ENCODE measurements at places on chromosomes 5 and 9.

- DNase-seq: peak; percentile 89
Observed at GRCh38 chr9:81686614-81687520, 2.5 kb downstream of the TLE1 start.

DNA sequence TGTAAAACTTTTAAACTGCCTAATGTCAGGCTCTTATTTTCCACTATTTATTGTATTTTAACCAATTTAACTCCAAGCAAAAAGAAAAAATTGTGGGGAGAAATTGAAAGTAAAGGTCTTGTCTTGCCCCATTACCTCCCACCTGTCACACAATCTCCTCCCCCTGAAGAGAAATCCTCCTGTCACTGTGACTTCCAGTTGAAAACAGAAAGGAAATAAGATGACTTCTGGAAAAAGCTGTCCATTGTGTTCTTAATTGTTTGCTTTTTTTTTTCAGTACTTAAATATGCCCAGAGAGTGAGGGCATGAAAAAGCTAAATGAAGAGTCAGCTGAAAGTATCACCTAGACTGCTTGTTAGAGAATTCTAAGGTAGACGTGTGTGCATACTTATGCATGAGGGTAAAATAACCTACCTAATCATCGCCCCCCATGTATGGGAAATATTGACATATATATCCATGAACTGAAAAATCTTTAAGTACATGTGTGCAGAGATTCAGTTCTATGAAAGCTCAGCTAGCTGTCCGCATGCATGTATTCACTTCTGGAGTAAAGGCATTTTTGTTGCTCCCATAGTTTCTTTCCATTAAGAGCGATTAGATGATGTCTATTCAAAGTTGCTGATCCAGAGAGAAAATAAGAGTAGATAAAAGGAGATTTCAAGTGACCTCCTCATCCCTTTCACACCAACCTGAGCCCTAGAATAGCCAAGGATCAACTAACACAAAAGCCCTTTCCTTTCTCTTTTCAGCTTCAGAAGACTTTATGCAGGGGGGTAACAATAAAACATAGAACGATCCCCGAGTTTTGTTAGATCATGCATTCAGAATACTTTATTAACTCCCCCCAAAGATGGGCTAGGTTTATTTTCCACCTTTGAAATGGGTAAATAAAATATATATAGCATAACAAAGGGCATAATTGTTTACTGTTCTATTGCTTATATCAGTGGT is 5.3 kb downstream of the NR2F1-AS1 start:
- no peak for DNase-seq

- peak; percentile 25 for DNase-seq
Observed at GRCh38 chr9:94918038-94918753, 191.7 kb downstream of the AOPEP start.

GRCh38 chr9:96219026-96219899 is 82.7 kb downstream of the HSD17B3 start:
- peak; percentile 63 for DNase-seq

DNA sequence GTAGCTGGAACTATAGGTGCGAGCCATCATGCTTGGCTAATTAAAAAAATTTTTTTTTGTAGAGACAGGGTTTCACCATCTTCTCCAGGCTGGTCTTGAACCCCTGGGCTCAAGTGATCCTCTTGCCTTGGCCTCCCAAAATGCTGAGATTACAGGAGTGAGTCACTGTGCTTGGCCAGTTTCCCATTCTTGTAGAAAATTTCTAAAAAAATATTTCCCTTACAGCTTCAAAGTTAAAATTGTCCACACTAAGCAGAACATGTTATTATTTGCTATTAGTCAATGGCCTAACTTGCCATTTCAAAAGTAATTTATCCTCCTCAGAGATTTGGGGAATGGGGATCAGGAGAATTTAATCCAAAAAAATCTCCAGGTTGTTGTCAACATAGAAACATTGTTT is 40.1 kb downstream of the SLC38A9 start:
- DNase-seq: no peak

DNA sequence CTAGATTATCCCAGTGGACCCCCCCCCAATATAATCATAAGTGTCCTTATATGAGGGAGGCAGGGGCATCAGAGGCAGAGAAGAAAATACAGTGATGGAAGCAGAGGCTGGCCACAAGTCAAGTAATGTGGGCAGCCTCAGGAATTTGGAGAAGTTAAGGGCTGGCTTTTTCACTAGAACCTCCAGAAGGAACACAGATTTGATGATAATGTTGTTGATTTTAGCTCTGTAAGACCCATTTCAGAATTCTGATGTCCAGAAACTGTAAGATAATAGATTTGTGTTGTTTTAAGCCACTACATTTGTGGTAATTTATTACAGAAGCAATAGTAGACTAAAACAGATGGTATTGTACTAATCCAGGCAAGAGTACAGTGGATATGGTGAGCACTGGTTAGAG is 36.3 kb upstream of the LRRTM2 start:
- DNase-seq: no peak

GRCh38 chr5:80763873-80764647 is 109.3 kb upstream of the DHFR start:
- DNase-seq: no peak

DNA sequence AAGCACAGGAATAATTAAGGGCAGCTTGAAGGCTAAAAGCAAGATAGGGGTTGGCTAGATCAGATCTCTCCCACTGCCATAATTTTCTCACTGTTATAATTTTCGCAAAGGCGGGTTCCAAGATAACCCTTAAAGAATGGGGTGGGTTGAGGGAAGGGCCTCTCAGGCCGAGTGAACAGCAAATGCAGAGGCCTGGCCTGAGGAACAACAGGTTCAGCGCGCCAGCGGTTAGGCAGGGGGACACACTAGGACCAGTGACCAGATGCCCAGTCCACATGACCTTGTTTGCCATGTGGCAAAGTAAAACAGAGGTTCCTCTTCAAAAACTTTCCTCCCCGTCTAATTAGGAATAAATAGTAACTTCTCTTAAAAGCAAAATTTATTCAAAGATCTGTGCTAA is 1.2 kb upstream of the PHAX start:
- DNase-seq: no peak

GRCh38 chr5:133957080-133957479 is 11.3 kb downstream of the C5orf15 start:
- DNase-seq: no peak

- DNase-seq: peak; percentile 85
Observed at GRCh38 chr9:92726971-92727715, 37.5 kb downstream of the BICD2 start.

DNA sequence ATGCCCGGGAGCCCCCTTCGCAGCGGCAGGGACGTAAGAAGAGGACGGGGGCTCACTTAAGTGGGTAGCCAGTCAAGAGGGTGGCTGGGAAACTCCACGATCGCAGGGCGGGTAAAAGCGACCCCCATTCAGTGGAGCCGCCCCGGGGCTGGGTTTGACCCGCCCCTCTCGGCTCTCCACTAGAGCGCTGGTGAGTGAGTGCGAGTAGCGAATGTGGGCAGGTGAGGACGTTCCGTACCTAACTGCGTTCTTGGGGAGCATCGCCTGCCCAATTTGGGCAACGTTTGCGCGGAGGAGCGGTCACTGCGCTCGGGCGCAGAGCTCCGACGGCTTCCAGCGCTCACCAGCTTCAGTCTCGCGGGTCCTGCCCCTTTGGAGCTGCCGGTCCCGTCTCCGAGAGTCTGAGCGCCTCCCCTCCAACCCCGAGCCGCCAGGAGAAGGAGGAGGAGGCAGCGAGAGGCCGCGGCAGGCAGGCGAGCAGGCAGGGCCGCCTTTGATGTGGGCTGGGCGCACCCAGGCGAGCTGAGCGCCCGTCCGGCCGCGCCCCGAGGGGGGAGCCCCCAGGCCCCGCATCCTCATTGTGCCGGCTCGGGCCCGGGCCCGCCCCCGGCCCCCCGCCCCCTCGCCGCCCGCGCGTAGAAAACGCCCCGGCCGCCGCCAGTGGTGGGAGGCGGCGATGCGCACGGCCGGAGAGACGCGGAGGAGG is at the start of gene FGF18:
FGF18 (plus strand) TSS at position 666 of the 706 bp plus-strand sequence. CDS start 553 bp downstream, outside the sequence.
- peak; percentile 87 for DNase-seq

DNA sequence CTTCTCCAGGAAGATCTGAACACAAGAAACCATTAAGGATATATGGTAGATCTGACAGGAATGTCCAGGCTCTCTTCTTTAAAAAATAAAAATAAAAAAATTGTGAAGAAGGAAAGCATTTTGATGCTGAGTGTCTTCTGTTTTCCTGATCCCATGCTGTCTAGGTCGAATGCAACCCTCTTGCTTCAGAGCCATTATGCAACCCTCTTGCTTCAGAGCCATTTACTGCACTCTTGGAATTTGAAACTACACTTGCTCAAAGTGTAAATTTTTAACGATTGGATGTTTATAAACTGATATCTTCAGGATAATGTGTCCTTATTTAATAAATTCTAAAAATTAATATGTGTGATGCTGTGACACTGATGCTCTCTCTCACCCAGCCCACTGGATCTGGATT is 505.1 kb downstream of the DNAH5 start:
- no peak for DNase-seq

GRCh38 chr9:81759680-81760215 is 70.4 kb upstream of the TLE1 start:
- no peak for DNase-seq

DNA sequence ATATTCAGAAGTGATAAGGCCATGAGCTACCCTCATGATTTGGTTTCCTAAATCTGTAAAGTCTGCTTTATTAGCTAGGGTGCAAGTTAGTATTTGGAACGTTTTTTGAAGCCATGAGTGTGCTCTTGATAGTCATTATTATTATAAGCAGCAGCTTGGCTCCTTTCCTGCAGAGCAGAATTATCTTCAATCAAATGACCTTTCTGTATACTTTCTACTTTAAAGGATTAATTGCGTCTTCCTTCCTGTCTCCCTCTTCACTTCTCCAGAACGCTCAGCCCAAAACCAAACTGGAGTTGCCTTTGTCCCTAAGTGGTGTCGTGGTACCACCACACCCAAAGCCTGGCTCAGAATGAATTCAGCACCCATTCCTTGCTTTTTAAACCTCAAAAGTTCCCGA is 211.3 kb downstream of the ARHGAP26 start:
- DNase-seq: no peak

DNA sequence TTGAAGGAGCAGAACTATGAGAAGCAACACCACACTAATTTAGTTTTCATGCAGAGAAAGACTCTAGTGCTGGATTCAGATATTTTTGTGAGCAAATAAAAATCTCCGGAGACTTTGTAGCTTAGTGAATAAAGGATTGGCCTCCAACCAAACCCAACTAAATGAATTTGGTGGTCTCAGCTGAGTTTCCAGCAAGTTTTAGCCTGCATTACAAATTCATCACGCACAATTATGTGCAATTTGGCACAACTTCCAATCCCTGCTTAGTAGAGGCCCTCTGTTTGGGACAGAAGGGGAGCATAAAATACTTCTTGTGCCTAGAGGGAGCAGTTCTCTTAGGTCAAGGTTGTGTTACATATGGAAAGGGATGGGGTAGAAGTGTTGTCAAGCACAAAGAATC is 112.3 kb upstream of the ADAMTSL1 start:
- DNase-seq: no peak

GRCh38 chr9:133238851-133239532 is 29.9 kb upstream of the OBP2B start:
- peak; percentile 84 for DNase-seq

DNA sequence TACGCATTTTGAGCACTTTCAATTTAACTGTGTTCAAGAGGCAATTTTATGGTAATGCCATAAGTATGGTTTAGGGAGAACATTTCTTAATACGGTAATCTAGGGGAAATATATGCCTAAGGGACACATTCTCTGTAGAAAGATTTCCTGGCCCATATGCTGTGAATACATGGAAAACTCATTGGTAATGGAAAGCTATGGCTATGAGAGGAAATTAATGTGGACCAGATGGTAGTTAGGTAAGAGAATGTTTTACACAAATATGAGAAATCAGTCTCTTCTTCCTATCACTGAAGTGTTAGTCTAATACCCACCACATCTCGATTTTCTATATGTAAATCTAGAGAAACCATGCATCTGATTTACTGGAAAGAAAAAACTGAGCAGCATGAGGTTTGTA is 105.0 kb downstream of the SEMA6A start:
- no peak for DNase-seq

DNA sequence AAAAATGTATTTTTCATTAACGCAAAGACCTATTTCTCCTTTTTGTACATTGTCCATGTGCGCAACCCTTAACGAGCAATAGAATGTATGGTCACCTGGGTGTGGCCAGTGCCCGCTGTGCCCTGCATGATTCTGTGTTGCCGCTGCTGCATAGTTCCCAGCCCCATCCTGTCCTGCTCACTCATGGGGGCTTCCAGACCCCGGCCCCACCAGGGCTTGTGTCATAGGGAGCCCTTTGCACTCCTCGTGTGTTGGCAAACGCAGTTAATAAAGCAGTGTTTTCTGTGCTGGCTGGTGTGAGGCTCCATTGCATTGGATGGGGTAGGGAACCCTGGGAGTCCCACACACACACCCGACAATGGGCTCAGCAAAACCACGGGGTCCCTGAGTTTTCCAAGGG is 49.7 kb downstream of the SAR1B start:
- no peak for DNase-seq

- no peak for DNase-seq
Observed at GRCh38 chr5:6920628-6921256, 207.5 kb downstream of the TENT4A start.

DNA sequence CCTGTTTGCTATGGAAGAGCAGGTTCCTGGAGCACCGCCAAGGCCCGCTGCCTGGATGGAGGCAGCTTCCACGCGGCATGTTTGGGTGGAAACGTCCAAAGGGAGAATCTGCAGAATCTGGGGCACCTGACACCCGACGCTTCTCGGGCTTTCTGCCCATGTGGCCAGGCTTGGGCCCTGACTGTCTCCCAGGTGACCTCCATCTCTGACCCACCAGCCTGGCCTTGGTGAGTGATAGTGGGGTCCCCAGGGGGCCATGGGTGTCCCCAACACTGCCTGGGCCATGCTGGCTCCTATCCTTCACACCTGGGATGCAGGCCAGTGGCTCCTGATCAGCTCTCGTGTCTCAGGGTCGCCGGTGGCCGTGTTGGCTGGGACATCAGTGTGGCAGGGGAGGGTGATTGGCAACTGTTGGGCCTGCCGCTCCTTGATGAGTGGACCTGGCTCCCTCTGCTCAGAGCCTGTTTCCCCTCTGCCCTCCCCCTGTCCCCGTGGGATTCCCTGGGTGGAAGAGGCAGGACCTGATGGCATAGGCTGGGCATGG is 34.0 kb downstream of the GLT6D1 start:
- peak; percentile 41 for DNase-seq

- DNase-seq: no peak
Observed at GRCh38 chr5:76688836-76689235, 27.1 kb upstream of the F2R start.

GRCh38 chr5:149831492-149831891 is 101.4 kb downstream of the PPARGC1B start:
- DNase-seq: no peak

GRCh38 chr5:36264202-36264760 is 22.6 kb upstream of the NADK2 start:
- DNase-seq: no peak

GRCh38 chr5:136098176-136098575 is 34.5 kb upstream of the SMAD5 start:
- no peak for DNase-seq

GRCh38 chr9:89811886-89812450 is 207.2 kb downstream of the GADD45G start:
- DNase-seq: no peak

DNA sequence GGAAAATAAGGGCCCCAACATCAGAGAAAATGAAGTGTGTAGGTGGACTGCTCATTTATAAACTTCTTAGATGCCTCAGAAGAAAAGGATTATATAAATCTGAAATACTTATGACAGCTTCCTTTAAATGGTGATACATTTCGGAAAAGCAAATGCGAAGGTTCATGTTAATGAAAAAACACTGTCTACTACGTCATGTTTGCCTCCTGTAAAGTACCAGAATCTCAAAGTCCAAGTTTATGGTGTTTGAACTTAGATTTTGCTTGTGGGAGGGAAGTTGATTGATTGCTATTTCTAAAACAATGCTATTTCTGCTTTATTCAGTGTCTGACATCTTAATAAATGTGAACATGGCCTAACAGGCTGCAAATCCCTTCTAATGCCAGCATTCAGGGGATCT is 514.6 kb downstream of the ZNF608 start:
- DNase-seq: no peak

Data from ecto neural progenitor cell (in vitro differentiated cells).